ENCODE measurements at places on chromosomes 2 and 18.

DNA sequence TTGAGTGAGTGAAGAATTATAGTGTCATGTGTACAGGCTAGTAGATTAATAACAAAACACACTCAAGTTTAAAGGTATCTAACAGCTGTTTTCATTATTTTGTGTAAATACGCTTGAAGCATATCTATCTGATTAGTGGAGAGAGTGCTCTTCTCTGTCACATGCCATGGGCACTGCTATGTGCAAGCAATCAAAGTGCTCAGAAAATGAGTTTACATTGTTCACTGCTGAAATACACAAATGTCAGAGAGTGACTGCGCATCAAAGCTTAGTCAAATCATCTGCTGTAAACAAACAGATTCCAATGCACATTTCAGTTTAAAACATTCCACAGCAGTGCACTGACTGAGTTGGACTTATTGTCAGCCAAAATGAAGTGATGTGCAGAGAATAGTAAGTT lies 423.4 kb downstream of the ZEB2 start:
- no peak for DNase-seq

DNA sequence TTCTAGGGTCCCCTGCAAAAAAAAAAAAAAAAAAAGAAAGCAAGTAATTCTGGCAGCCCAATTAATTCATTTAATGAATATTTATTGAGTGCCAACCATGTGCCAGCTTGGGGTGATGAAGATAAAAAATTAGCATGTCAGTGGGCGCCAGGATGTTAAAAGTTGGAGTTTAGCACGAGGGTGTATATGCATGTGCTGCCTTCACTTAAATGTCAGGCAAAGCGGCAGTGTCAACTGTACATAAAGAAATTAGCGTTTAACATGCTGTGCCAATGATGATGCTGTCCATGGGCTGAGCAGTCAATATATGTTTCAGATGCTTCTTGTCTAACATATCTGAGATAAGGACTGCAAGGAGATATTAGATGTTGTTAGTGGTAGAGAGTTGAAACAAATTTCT lies 49.5 kb downstream of the ASAP2 start:
- DNase-seq = no peak

- no peak for DNase-seq
These were observed 40.3 kb downstream of the WDR43 start for GRCh38 chr2:28934769-28935168.

DNA sequence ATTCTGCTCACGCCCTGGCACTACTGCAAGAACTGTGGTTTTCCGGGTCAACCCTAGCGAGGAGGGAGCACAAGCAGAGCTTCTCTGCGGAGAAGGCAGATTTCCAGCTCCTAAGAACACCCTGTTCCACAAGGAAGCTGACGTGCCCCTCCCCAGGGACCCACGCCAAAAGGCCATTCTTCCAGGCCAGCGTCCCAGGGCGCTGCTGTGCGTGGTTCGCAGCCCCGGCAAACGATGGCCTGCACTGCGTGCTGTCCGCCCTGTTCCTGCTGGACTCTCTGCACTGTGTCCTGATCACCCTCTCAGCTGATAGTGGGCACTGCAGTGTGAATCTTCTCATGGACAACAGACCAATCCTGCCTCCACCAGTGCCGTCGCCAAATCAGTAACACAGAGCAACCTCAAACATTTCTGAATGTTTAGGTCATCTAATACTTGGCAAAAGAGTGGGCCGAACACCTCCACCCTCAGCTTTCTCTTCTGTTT lies 49.1 kb downstream of the ADI1 start:
- DNase-seq = no peak

GRCh38 chr2:165057931-165058330 lies 102.6 kb upstream of the SLC38A11 start:
- no peak for DNase-seq

GRCh38 chr18:55524353-55525073 lies 63.5 kb downstream of the TCF4 start:
- no peak for DNase-seq

- no peak for DNase-seq
These were observed 91.3 kb downstream of the OLA1 start for GRCh38 chr2:174157053-174157452.

DNA sequence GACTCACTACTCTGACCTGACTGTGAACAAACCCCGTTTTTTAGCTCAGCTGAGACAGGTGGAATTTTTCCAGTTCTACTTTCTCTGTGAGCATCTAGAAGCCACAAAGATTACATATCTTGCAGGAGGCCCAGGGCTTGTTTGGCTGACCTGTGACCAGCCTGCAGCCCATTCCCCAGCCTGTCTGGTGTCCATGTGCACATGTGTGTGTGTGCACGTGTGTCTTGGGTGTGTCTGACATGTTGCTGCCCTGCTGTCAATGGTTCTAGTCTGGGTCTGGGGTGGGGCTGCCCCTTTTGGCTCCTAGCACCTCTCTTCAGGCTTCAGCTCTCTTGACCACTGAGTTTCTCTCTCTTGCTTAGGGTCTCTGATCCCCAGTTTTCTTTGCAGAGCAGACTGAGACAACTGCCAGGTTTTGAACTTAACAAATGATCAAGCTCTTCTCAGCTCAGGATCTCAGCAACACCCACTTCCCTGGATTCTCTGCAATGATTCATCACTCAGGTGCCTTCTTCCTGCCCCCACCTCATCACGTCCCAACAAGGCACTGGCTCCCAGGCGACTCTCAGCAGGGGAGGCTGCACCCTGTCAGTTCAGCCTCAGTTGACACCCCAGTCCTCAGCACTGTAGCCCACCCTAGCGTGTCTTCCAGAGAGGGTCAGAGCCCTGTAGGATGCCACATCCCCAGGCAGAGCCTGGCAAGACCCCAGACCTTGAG lies 130.3 kb downstream of the CELF4 start:
- no peak for DNase-seq

- no peak for DNase-seq
These were observed 912.8 kb downstream of the NRXN1 start for GRCh38 chr2:50118905-50119702.

DNA sequence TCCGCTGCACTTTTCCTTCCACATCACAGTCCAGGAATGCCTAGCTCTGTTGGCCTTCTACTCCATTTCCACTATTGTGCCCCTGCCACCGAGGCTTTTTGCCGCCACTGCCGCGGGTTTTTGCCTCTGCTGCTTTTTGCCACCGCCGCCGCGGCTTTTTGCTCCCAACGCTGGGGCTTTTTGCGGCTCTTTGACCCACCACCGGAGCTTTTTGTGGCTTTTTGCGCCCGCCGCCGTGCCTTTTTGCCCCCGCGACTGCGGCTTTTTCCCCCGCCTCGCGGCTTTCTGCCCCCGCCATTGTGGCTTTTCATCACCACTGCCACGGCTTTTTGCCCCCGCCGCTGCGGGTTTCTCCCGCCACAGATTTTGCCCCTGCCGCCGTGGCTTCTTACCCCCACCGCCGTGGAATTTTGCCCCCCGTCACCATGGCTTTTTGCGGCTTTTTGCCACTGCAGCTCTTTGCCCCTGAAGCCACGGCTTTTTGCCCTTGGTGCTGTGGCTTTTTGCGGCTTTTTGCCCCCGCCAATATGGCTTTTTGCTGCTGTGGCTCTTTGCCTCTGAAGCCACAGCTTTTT lies 2798.7 kb upstream of the TEKT4 start:
- no peak for DNase-seq

GRCh38 chr18:30970196-30970816 lies 72.2 kb downstream of the DSC3 start:
- DNase-seq = no peak

GRCh38 chr18:582465-582864 lies 2.3 kb downstream of the CETN1 start:
- no peak for DNase-seq

- no peak for DNase-seq
These were observed 33.3 kb downstream of the ANTXR1 start for GRCh38 chr2:69046221-69046662.

GRCh38 chr2:46117994-46118393 lies 179.2 kb upstream of the EPAS1 start:
- no peak for DNase-seq

GRCh38 chr2:7672685-7673071 lies 755.5 kb downstream of the RNF144A start:
- DNase-seq = no peak

DNA sequence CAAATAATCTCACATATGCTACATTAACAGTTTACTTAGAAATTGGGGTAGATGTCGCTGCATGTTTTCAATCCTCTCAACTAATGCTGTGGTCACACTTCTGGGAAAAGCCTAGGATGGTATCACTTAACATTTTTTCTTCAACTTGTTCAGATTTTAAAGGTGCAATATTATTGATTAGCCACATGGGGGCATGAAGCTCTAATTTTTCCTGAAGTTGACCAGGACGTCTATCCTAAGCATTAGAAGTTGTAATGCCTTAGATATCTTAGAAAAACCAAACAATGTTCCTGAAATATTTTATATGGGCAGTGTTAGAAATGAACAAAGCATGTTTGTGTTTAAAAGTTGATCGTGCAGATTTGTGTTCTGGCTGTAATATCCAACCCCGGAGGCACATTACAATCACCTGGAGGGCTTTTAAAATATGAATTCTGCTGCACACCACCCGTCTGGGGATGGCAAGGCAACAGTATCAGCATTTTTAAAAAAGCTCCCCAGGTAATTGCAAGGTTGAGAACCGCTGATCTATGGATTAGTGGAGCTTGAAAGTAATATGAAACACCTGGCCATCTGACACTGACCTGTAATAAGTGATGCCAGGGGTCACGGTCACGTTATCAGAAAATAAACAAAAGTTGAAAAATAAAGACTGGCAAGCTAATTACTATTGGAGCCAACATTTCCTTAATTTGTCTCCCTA lies 100.5 kb upstream of the LMAN1 start:
- DNase-seq = no peak

DNA sequence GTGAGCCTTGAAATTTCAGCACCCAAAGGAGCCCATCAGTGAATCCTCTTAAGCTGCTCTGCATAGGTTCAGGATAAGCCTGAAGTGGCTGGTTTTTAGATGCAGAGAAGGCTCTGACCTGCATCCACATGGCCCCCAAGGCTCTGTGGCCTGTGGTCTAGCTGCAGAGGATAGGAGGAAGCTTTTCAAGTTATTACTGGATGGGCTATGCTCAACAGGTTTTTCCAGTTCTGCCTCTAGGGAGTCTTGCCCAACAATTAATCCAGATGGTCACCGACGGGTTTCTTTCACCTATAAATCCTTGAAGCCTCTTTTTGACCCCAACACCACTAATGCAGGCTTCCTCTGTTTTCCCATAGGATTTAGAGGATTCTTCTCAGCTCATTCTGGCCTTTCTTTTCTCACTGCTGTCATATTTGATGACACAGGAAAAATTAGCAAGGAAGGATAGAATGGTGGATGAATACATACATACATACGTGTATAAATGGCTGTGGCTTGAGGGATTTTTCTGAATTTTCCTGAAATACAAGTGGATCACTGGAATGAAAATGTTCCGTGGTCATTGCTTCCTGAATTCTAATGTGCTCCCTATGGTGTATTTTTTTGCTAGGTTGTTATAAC lies 52.2 kb upstream of the BCL2L11 start:
- no peak for DNase-seq

GRCh38 chr2:181352158-181352557 lies 105.0 kb upstream of the ITGA4 start:
- DNase-seq = no peak

DNA sequence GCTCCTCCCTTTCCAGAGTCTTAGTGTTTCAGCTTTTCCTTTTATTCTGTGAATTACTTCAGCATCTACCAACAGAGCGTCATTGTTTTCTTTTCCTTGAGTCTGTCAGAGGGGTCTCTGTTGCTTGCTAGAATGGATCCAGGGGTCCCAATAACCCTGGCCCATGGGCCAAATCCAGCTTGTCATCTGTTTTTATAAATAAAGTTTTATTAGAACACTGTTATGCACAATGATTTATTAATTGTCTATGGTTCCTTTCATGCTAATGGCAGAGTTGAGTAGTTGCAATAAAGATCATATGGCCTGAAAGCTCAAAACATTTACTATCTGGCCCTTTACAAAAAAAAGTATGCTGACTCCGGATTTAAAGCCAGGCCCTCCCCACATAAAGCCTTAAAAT lies 58.8 kb downstream of the MRPL35 start:
- no peak for DNase-seq

- peak; percentile 21 for DNase-seq
These were observed 161.1 kb downstream of the ARL4C start for GRCh38 chr2:234335661-234336228.

GRCh38 chr2:8053216-8053615 lies 628.6 kb upstream of the ID2 start:
- DNase-seq = no peak

GRCh38 chr2:47715552-47715951 lies 67.4 kb upstream of the MSH6 start:
- no peak for DNase-seq

DNA sequence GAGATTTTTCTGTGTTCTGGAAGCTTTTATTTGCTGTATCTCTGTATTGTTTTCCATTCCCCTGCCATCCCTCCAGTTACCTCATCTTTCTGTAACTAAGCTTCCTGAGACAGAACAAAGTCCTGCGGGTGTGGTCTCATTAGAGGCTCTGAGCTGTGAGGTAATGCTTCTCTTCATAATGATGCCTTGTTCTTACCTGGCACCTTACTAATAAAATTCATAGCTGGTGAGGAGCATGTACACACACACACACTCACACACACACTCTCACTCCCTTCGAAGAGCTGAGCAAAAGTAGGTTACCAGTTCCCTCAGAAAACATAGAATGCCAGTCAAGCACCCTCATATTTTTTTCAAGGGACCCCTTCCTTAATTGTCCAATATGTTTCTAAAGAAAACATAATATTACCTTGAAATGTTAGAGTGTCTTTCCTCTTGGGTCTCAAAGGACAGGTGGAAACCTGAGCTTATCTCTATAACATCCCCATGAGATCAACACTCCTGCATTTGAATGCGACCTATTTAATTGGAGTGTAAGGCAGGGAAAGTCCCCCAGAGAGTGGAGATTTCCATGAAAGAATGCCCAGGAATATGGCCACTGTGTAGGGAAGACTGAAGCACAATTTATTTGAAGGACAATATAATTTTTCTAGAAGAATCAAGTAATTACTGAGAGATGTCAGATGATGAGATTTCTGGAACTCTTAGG lies 161.6 kb upstream of the NCK2 start:
- DNase-seq = no peak

DNA sequence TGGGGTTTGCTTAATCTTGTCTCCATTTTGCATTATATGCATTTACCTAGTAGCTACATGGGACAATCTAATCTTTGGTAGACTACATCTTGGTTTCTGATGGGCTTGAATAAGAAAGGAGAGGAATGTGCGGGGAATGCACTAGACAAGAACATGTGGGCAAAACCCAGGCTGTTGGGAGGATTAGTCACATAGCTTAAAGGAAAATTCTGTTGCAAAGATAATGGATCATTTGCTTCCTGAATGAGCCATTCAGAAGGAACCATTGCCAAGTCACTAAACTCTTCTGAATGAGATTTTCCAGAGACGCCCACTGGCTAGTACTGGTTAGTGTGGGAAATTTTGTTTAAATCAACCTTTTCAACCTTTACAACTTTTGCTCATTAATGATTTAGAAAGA lies 84.8 kb downstream of the OSBPL6 start:
- no peak for DNase-seq
